AG08395 (cell line): ENCODE measurements at places on chromosomes 6 and 20.
A peak's percentile ranks its signal among the peaks of the same experiment; 100 is the strongest.

DNA sequence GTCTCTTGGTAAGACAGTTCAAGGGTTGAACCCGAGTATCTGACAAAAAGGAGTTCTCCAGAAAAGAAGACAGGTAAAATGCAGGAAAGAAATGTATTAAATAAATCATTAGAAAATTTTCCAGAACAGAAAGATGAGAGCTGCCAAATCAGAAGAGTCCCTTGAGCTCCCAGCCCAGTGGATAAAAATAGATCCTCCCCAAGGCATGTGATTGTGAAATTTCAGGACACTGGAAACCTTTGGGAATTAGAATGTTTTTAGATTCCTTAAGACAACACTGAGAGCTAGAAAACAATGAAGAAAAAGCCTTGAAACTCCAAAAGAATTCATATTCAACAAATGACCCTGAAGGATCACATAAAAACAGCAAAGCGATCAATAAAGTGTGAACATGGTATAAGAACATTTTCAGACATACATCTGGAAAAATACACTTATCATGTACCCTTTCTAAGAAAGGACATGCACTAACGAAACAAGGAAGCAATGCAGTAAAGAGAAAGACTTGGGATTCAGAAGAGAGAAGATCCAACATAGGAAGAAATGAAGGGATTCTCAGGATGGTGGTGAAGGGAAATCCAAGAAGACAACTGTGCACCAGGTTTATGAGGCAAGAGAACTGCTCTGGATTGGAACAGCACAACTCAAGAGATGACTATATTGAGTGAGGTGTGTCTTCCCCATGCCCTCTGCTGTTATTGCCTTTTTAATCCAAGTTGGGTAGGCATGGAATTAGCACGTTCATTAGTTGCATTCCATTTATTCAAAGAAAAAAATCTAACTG lies 390.4 kb downstream of the SYNE1 start:
- peak; percentile 47 for DNase-seq

DNA sequence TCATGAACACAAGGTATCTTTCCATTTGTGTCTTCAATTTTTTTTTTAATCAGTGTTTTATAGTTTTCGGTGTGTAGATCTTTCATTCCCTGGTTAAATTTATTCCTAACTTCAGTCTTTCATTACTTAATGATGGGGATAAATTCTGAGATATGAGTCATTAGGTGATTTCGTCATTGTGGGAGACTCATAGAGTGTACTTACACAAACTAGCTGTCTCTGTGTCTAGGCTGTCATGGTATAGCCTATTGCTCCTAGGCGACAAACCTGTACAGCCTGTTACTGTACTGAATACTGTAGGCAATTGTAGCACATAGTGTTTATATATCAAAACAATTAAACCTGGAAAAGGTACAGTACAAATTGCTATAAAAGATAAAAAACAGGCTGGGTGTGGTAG lies 42.1 kb downstream of the SMAP1 start:
- peak; percentile 13 for DNase-seq

GRCh38 chr6:167703347-167703746 lies 123.4 kb upstream of the AFDN start:
- no peak for DNase-seq

DNA sequence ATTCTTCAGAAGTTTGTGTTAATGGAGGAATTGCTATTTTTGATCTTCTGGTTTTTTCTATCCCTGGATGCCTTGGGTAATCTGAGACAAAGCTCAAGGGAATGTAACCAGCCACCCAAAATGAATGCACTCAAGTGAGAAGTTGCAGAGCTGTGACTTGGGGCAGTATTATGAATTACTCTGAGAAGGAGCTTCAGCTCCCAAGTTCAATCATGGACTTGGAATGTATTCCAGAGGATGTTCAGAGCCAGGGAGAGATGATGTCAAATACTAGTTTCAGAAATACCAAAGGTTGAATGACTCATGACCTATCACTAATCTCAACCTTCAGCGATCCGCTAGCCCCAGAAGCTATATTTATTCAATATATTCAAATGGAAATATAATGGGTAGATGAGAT lies 375.2 kb upstream of the PLCB4 start:
- peak; percentile 72 for DNase-seq

DNA sequence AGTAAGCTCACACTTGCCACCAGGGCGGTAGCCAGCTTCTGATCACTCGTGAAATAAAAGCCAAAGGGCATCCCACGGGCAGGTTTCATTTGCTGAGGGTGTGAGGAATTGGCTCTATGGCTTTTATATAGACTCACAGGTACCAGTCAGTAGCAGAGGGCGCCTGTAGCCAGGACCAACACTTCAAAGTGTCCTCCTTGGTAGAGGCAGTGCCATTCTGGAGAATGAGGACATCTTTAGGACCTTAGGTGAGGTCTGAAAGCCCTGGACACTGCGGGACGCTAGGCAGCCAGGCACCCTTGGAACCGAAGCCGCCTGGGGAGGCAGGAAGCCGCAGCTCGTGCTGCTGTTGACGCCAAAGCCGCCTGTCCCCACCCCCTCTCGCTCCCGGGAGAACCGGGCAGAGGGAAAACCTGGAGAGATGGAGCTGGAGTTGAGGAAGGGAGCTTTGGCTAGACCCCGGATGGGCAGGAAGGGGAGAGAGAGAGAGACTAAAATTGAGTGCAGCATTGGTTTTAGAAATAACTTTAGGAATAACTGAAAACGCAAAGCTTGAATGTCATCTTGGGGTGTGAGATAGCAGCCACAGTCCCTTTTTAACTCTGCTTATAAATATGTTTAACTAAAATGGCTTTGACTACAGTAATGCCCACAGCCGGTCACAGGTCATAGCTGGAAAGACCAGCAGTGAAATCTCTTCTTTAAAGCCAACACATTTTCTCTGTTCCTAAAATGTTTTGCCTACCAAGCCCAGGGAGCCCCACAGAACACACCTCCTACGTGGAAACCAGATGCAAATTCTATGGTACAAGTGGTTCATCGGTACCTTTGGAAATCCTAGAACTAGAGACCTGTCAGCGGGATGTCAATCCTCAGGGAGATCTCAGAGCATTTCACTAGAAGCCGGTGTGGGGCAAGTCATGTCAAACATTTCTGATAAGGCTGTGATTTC lies 128.5 kb upstream of the CDYL start:
- peak; percentile 85 for DNase-seq

- no peak for DNase-seq
Measured at GRCh38 chr6:147459780-147460179, 48.7 kb upstream of the SAMD5 start.

DNA sequence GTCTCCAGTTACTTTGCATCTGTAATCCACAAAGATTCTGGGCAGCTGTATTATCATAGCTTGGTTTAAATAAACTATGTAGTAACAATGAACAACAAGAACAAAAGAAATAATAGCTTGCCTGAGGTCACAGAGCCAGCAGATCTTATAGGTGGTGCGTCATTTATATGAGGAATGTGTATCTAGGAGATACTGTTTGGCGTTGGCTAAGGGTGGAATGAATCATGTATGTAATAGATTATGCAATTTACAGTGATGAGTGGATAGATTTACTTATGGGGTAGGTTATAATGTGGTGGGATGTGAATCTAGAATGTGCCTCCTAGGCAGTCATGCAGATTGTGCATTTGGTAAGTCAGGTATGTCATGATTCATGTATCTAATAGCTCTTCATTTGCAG lies 42.8 kb downstream of the HNF4A start:
- DNase-seq: no peak

GRCh38 chr6:158611541-158612370 lies 32.8 kb downstream of the DYNLT1 start:
- DNase-seq: no peak

- DNase-seq: no peak
Measured at GRCh38 chr6:75746221-75746620, 2.8 kb upstream of the MYO6 start.

GRCh38 chr20:2116170-2116940 lies 14.7 kb downstream of the STK35 start:
- DNase-seq: no peak

GRCh38 chr6:31969712-31970603 lies 2.0 kb downstream of the DXO start:
- DNase-seq: peak; percentile 10
